ENCODE measurements at places on chromosomes 5 and 9. TPM values are rescaled to one million over a fixed set of nuclear protein-coding genes. Genes with fewer than 3 reads are reported as not detected.

The SLC6A3 gene
- polyA plus RNA-seq, result not detected

The CNTNAP3B gene
- not detected for polyA plus RNA-seq

The HSPA4 gene
- 39.8 TPM for polyA plus RNA-seq

The SLC4A9 gene
- not detected for polyA plus RNA-seq

The GABBR2 gene
- not detected for polyA plus RNA-seq

The TMEM232 gene
- 0.25 TPM for polyA plus RNA-seq

The FLT4 gene
- 12.7 TPM for polyA plus RNA-seq

The TOR2A gene
- 37.0 TPM for polyA plus RNA-seq

The REEP2 gene
- polyA plus RNA-seq, result 0.24 TPM

The SPAAR gene
- not detected for polyA plus RNA-seq

DNA sequence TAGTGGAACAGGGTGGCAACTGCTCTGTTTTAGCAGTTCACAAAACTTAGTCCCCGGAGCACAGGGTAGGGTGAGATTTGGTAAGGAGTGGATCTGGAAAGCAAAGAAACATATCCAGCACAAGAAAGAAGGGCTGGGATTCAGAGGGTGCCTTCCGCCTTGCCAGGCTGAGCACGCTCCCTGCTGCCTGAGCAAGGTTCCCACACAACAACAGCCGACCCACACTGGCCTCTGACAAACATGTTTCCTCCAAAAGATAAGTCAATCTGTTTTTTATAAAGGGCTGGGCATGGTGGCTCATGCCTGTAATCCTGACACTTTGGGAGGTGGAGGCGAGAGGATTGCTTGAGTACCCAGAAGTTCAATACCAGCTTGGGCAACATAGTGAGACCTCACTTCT, 45.8 kb downstream of the RAB3C start:
- H3K27me3 ChIP-seq, result no peaks in the 10 kb centered on the region
- H3K36me3 ChIP-seq, result no peaks in the 10 kb centered on the region
- H3K4me1 ChIP-seq, result no peaks in the 10 kb centered on the region

GRCh38 chr5:79829260-79829659, 139.6 kb downstream of the CMYA5 start:
- H3K36me3 ChIP-seq, result no peaks in the 10 kb centered on the region
- DNase-seq, result no peak
- no peak overlapping the region for H3K27ac ChIP-seq
- H3K27me3 ChIP-seq, result no peaks in the 10 kb centered on the region

DNA sequence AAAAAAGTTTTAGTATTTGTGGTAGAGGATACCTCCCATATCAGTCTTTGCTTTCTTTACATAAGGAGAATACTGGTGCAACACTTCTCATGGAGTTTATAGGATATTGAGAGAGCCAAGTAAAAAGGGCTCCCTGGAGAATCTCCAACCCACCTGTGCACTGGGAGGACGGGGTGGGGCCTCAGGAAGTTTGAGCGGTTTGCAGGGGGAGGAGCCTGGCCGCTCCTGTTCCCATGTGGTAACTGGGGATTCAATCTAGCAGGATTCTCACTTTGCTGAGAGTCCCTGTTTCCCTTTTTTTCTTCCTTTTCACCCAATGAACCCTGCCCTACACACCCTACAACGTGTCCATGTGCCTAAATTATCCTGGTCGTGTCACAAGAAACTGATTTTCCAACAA, 82.8 kb downstream of the APTX start:
- H3K4me1 ChIP-seq, result no peaks in the 10 kb centered on the region
- DNase-seq, result no peak
- H3K27ac ChIP-seq, result no peak overlapping the region
- no peak overlapping the region for H3K4me3 ChIP-seq
- H3K36me3 ChIP-seq, result no peaks in the 10 kb centered on the region

DNA sequence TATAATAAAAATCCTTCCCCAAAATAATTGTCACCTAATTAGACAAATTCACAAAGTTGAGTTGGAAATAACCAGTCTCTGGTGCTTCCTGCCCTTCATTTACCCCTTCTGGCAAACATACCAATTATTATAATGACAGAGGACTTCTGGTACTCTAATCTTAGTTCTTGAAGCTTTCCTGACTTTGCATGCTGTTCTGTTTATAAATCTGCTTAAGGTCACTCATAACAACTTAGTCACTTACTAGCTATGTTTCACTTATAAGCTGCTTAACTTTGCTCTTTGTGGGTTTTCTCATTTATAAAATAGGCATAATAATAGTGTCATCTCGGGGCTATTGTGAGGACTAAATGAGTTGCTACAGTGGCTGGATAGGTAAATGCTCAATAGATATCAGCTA, 446.5 kb downstream of the EFNA5 start:
- no peaks in the 10 kb centered on the region for H3K4me1 ChIP-seq
- no peak overlapping the region for H3K4me3 ChIP-seq
- DNase-seq, result no peak
- no peaks in the 10 kb centered on the region for H3K36me3 ChIP-seq

- H3K27ac ChIP-seq, result no peak overlapping the region
- H3K36me3 ChIP-seq, result no peaks in the 10 kb centered on the region
- no peak overlapping the region for H3K4me3 ChIP-seq
- no peak for DNase-seq
- H3K4me1 ChIP-seq, result no peaks in the 10 kb centered on the region
- H3K27me3 ChIP-seq, result no peaks in the 10 kb centered on the region
Observed at GRCh38 chr5:106092455-106092854, 1578.3 kb downstream of the EFNA5 start.

GRCh38 chr5:92594031-92594430, 987.0 kb downstream of the NR2F1-AS1 start:
- H3K4me1 ChIP-seq, result no peaks in the 10 kb centered on the region
- no peak overlapping the region for H3K4me3 ChIP-seq
- H3K27ac ChIP-seq, result no peak overlapping the region
- H3K27me3 ChIP-seq, result no peaks in the 10 kb centered on the region
- no peaks in the 10 kb centered on the region for H3K36me3 ChIP-seq

DNA sequence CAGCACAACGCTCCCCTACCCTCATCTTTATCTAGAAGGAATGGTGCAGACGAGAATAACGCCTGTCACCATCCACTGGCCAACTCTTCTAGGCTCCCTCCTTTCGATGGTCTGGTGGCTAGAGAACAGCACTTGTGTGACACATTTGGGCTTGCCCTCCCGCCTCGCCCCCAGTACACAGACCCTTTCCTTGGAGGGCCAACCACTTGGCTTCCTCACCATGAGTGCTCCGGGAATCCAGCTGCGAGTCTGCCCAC, 1.4 kb downstream of the GNAQ start:
- H3K36me3 ChIP-seq, result no peaks in the 10 kb centered on the region
- DNase-seq, result peak; percentile 13
- H3K27me3 ChIP-seq, result no peaks in the 10 kb centered on the region
- H3K4me3 ChIP-seq, result peak overlapping the region; percentile 70
- H3K27ac ChIP-seq, result peak overlapping the region; percentile 49

- no peaks in the 10 kb centered on the region for H3K36me3 ChIP-seq
- H3K27me3 ChIP-seq, result no peaks in the 10 kb centered on the region
- no peak overlapping the region for H3K4me3 ChIP-seq
- H3K27ac ChIP-seq, result no peak overlapping the region
- DNase-seq, result no peak
- no peaks in the 10 kb centered on the region for H3K4me1 ChIP-seq
Observed at GRCh38 chr9:108444400-108445358, 411.1 kb downstream of the ACTL7B start.

GRCh38 chr9:137052998-137053943, 590 bp downstream of the ENTPD2 start:
- peaks cover 8% of the 10 kb centered on the region for H3K4me1 ChIP-seq
- peaks cover 42% of the 10 kb centered on the region for H3K27me3 ChIP-seq
- DNase-seq, result no peak
- H3K27ac ChIP-seq, result no peak overlapping the region

DNA sequence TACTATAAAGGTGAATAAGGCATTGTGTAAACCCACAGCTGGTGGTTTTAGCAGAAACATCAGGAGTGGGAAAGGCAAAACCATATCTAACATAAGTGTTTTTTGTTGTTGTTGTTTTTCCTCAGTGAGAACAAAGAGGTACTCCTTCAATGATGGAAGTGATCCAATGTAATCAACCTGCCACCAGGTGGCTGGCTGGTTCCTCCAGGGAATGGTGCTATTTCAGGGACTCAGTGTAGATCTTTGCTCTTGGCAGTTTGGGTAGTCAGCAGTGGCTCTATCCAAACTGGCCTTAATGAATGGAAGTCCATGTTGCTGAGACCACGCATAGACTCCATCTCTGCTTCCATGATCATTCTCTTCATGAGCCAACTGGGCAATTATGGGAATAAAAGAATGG, 10.8 kb downstream of the DMRTA1 start:
- no peaks in the 10 kb centered on the region for H3K36me3 ChIP-seq
- H3K27me3 ChIP-seq, result no peaks in the 10 kb centered on the region
- no peak for DNase-seq
- no peak overlapping the region for H3K4me3 ChIP-seq

DNA sequence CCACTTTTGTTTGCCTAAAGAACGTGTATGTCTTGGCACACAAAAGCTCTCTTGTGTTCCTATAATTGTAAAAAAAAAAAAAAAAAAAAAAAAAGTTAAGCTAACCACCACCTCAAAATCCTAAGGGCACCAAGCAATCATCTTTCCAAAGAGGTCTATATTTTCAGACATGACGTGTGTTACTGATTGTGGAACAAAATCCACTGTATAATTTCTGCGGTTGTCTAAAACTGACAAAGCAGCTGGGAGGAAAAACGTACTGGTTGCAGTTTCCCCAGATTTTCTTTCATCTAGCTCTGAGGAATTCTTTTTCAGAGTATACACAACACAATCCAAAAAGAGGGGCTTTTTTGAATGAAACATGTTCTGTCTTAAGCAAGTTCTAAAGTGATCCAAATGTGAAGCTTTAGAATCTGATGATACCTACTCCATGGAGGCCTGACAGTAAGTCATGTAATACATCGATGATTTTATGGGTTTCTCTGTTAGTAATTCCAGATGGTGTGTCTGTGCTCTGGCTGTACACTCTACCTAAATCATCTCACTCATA, 375.6 kb upstream of the NUDT12 start:
- H3K4me1 ChIP-seq, result no peaks in the 10 kb centered on the region
- H3K36me3 ChIP-seq, result no peaks in the 10 kb centered on the region
- H3K27me3 ChIP-seq, result no peaks in the 10 kb centered on the region

GRCh38 chr9:131045300-131046092, 36.5 kb downstream of the LAMC3 start:
- no peak overlapping the region for H3K27ac ChIP-seq
- peaks cover 23% of the 10 kb centered on the region for H3K27me3 ChIP-seq
- no peaks in the 10 kb centered on the region for H3K36me3 ChIP-seq

DNA sequence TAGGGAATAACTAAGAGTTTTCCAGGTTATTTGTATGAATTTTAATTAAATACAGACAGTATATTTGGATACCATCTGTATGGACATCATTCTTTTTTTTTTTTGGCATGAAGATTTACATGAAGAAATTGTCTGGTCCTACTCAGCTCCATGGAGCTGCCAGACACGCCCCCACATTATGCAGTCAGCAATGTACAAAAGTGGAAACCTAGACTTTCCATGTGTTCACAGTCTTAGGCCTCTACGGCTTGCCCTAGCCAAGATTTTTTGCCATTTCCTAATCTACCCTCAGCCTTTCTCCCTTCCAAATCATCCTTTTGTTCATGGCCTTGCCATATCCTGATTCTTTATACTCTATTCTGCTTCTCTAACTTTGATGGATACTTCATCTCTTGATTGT, 207.1 kb downstream of the SGCD start:
- H3K36me3 ChIP-seq, result no peaks in the 10 kb centered on the region
- DNase-seq, result no peak
- H3K4me3 ChIP-seq, result no peak overlapping the region
- no peaks in the 10 kb centered on the region for H3K27me3 ChIP-seq

DNA sequence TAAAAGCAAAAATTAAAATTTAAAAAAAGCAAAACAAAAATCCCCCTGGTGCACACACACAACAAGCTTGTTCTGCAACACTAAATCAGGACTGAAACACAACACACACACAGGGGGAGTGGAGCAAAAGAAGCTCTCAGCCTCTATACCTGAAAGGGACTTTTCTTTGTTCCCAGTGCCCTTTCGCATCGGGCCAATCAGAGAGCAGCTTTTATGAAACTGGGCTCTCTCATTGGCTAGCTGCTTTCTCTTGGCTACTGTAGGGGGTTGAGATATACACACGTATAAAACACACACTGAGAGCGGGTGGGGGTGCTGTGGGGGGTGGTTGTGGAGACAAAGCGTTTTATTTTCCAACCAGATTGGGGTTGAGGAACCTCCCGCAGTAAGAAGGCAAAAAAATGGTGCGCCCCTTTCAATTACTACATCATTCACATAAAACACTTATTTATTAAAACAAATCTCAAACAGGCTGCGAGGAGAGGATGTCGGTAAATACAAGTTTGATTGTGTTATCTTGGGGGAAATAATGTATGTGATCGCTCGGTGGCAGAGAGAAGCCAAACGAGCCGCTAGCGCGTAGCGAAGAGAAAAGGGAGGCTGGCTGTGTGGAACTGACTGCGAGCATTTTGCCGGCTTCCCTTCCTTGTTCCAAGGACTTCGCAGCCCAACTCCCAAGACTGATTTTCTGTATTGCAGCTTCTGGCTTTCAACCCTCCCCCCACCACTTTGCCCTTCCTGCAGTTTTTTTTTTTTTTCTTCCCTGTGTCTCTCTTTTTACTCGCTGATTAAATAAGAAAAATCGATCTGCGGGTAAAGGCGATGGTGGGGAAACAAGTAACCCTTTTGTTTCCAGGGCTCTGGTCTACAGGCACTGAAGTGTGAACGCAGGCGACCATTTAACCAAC, 2.5 kb upstream of the ZNF608 start:
- DNase-seq, result no peak
- H3K36me3 ChIP-seq, result no peaks in the 10 kb centered on the region
- no peak overlapping the region for H3K27ac ChIP-seq
- no peak overlapping the region for H3K4me3 ChIP-seq

DNA sequence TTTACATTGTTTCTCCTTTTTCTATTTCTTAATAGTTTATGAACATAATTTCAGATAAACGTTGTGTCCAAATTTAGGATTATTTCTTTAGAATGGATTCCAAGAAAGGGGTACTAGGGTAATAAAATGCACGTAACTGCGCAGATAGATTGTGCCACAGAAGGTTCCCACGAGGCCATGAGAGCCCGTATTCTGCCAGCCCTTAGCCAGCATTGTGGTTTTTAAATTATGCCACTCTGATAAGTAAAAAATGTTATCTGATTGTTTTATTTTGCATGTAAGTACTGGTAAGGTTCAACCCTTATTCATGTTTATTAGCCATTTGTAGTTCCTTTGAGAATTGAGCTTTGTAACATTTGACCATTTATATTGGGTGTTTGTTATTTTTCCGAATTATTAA, 88.7 kb downstream of the PRKACG start:
- peaks cover 3% of the 10 kb centered on the region for H3K27me3 ChIP-seq
- no peak for DNase-seq
- no peaks in the 10 kb centered on the region for H3K4me1 ChIP-seq
- H3K36me3 ChIP-seq, result no peaks in the 10 kb centered on the region

GRCh38 chr5:157596487-157596886, 20.9 kb upstream of the ADAM19 start:
- H3K27me3 ChIP-seq, result no peaks in the 10 kb centered on the region
- no peaks in the 10 kb centered on the region for H3K36me3 ChIP-seq
- no peak overlapping the region for H3K4me3 ChIP-seq
- no peak for DNase-seq
- H3K4me1 ChIP-seq, result peaks cover 18% of the 10 kb centered on the region

- H3K4me3 ChIP-seq, result no peak overlapping the region
- H3K27ac ChIP-seq, result no peak overlapping the region
- H3K36me3 ChIP-seq, result no peaks in the 10 kb centered on the region
- no peaks in the 10 kb centered on the region for H3K4me1 ChIP-seq
- H3K27me3 ChIP-seq, result no peaks in the 10 kb centered on the region
Observed at GRCh38 chr5:159021901-159022556, 77.7 kb downstream of the EBF1 start.

- H3K27ac ChIP-seq, result no peak overlapping the region
- H3K4me1 ChIP-seq, result peaks cover 44% of the 10 kb centered on the region
- H3K36me3 ChIP-seq, result no peaks in the 10 kb centered on the region
- peak; percentile 62 for DNase-seq
Observed at GRCh38 chr5:35777358-35778087, 79.2 kb upstream of the IL7R start.
